ENCODE measurements at places on chromosomes 11 and 22.

- DNase-seq = no peak
Measured at GRCh38 chr22:36874309-36874696, 13.5 kb downstream of the NCF4 start.

DNA sequence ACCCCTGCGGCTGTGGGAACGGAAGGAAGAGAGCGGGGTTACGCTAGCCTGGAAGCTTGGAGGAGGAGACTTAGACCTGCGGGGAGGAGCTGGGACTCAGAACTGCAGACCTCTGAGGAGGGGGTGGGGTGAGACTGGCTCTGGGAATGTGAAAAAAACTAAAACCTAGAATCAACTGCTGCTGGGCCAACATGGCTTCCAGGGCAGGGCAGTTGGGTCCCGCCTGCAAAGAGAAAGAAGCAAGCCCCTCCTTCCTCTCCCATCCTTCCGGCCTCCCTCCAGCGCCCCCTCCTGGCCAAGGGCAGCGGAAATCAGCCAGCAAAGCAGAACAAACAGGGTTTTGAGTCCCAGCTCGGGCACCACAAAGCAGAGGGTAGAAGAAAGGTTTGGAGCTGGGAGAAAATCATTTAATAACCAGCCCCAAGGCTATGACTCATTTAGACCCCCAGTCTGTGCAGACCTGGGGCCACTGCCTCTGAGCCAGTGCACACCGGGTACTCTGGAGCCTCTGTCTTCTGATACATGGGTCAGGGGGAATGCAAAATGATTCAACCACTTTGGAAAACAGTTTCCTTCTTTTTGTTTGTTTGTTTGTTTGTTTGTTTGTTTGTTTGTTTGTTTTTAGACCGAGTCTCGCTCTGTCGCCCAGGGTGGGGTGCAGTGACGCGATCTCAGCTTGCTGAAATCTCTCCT is 7.3 kb upstream of the NCF4 start:
- peak; percentile 45 for DNase-seq

GRCh38 chr11:94457118-94458029 is 36.3 kb downstream of the MRE11 start:
- DNase-seq = no peak

DNA sequence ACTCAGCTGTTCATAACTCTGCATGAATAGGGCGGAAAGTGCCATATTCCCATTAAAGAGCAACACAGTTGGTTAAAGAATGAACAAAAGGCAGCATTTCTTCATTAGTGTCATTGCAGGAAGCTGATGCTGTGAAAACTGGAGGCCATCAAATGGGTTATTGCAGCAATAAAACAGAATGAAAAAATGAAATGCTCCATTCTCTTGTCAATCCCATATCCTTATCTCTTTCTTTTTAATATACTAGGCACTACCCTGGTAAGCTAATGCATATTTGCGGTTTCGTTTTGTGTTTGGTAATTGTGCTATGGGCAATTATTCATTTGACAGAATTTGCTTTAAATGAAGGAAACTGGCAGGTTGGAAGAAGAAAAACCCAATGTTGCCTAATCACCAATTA is 25.3 kb downstream of the C11orf71 start:
- DNase-seq = no peak

- no peak for DNase-seq
Measured at GRCh38 chr11:45876401-45876800, 9.1 kb upstream of the MAPK8IP1 start.

GRCh38 chr11:28086569-28086968 is 21.4 kb downstream of the KIF18A start:
- DNase-seq = no peak

- DNase-seq = no peak
Measured at GRCh38 chr11:25597696-25598095, 734.2 kb upstream of the ANO3 start.

GRCh38 chr11:79200398-79201070 is 240.3 kb downstream of the TENM4 start:
- no peak for DNase-seq

DNA sequence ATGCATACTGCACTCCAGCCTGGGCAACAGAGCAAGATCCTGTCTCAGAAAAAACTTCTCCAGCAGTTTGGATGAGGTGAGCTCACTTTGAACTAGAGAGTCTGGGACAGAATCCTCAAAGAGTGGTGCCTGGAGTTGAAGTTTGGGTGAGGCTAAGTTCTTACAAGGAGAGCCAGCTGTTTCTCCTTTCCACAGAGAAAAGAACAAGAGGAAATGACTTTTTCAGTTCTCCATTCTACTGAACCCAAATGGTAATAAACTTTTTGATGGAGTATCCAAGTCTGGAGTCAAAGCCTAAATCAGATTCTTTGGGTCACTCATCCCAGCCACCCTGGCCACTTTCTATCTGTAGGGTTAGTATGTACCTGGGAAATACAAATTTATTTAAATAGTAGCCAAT is 102.7 kb downstream of the TRAF6 start:
- DNase-seq = no peak

GRCh38 chr11:23359297-23359696 is 499.0 kb upstream of the CCDC179 start:
- no peak for DNase-seq

- no peak for DNase-seq
Measured at GRCh38 chr11:134661660-134662059, 249.6 kb upstream of the B3GAT1 start.

DNA sequence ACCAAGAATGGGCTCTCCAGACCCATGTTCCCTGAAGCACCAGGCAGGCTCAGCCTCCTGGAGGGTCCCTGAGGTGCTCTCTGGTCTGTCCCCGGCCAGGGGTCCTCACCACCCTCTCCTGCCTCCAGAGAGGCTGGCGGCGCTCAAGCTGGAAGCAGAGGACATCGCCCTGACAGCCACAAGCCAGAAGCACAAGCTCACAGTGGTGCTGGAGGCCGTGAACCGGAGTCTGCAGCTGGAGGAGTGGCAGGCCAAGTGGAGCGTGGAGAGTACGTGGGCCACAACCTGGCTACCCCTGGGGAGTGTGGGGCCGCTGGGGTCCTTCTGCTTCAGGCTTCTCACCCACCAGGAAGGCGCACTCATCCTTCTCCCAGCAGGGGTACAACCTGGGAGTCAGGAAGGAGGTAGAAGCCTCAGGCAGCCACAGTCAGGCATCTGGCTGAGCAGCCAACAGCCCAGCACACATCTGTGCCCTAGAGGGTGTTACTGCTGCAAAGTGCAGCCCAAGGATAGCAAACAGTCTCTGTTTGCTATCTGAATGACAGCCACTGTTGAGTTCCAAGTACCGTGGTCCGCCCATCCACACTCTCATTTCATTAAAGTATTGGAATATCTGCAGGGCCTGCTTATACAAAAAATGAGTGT is 8.4 kb downstream of the PARVG start:
- DNase-seq = no peak

GRCh38 chr11:13963169-13963948 is 836 bp downstream of the SPON1 start:
- peak; percentile 56 for DNase-seq

DNA sequence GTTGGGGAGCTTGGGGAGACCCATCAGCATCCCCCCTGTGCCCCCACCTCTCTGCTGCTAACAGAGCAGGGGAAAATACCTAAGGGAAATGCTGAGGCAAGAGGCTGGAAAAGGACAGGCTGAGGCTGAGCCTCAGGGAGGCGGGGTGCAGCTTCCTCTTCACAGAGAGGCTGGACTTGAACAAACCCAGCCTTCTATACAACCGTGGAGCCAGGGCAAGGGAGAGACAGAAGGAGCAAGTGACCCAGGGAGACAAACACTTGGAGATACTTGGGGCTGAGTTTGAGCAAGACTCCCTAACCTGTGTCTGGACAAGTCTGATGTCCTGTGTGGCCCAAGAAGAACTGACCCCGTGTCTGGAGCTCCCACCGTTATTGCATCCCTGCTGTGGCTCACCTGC is at the start of gene SLCO2B1:
Gene SLCO2B1 (plus strand): TSS at position 229 of the 400 bp plus-strand sequence. CDS start 275 bp downstream, outside the sequence.
- peak; percentile 46 for DNase-seq

DNA sequence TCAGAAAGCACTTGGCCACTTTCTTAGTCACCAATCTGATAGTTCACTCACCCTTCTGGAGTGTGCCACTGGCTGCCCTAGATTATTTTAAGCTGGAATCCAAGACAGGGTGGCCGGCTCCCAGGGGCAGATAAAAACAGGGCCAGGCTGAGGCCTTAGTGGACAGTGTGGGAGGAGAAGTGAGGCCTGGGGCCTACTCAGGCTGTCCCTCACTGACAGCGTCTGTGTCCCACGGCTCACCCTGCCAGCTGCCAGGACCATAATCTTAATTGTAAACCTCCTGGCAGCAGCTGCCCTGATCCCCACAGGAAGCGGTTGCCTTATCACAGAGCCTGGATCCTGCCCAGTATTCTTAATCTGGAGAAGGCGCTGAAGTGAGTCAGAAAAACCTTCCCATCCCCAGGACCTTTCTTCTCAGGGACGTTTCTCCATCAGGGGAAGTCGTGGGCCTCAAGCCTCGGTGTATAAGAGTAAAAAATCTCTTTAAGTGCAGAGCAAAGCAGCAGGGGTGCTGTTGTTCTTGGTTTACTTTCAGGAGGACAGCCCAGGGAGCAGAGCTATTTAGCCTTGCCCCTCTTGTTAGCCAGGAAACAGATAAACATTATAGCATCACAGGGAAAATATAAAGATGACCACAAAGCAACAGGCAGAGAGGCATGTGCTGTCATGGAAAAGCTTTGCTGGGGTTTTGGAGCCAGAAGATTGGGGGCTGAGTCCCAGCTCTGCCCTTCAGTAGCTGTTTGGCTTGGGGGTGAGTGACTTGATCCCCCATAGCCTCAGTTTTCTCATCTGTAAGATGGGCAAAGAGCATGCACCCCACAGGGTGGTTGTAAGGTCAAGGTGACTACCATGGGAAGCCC is 39.6 kb downstream of the TSPAN18 start:
- no peak for DNase-seq

DNA sequence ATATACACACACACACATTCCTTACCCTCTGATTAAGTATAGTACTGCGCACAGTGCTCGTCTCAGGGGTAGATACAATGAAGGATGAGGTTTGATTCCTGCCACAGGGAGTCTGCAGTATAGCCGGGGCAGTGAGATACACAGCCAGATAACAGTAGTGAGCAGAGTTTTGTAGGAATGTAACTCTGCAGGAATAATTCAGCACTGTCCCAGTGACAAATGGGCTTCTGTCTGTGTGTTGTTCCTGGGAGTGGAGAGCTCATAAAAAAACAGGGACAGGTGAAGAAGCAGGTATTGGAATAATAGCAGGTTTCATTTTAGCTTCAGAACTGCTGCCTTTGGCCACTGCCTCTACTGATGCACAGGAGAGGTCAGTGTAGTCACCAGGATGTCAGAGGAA is 85.3 kb upstream of the OR9Q1 start:
- no peak for DNase-seq

DNA sequence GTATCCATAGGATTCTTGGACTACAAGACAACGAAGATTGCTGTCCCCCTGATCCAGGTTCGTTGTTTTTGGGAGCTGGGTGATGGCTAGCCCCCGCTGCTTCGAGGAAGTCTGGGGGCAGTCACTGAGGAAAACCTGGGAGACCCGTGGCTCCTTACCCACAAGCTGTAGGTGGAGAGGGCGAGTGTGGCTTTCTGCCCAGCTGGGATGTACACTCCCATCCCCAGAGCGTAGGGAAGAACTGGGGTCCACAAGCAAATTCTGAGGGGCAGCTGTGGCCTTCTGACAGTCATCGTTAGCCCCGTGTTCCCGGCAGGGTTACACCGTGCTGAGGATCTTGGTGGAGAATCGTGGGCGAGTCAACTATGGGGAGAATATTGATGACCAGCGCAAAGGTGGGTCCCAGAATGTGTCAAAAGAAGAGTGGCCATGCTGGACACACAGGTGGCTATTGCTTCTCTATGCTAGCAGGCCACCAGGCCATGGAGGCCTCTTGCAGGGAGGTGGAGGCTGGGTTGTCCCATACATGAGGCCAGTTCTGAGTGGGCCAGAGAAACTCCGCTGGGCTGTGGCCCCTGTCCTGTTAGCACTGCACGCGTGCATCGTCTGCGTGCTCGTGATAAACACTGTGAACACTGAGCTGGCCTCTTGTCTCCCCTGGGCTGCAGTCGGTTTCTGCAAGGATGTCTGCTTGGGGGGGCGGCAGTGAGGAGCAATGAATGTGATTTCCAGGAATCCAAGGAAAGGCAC is 39.8 kb downstream of the GLB1L2 start:
- DNase-seq = no peak

DNA sequence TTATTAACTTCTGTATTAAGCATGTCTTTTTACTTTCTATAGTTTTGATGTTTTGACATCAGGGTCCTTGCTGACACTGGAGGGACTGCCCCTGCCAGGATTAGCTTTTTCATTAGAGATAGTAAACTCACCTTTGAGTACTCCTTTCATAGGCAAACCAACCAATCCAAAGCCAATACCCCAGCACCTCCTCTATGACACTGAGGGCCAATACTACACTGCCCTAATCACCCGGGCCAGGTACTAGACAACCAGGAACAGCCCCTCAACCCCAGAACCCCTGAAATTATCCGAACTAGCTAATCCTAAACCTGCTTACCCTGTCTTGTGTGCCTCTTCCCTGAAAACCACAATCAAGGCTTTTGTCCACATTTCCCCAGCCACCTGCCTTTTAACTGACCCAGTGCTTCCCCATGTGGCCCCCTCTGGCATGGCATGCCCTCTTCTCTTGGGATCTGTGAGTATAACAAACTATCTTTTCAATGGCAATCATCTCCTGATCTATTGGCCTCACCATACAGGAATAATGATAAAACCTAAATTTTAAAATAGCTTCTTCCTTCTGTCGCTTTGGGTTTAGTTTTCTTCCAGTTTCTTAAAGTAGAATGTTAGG is 31.2 kb downstream of the RAB6A start:
- peak; percentile 64 for DNase-seq

DNA sequence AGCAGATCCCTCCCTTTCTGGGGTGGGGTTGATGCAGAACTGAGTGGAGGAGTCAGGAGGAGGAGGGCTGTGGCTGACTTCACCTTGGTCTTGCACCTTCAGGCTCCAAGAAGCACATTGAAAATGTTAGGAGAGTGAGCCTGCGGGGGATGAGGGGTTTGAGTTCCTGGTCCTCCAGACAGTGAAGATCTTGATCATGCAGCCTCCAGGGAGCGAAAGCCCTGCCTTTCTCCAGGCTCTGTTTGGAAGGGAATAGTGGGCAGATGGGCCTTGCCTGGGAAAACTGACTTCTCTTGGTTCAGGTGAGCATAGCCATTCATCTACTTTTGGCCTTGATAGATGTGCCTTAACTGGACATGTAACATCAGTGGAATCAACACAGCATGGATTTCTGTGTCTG is 267.6 kb upstream of the B3GAT1 start:
- no peak for DNase-seq

DNA sequence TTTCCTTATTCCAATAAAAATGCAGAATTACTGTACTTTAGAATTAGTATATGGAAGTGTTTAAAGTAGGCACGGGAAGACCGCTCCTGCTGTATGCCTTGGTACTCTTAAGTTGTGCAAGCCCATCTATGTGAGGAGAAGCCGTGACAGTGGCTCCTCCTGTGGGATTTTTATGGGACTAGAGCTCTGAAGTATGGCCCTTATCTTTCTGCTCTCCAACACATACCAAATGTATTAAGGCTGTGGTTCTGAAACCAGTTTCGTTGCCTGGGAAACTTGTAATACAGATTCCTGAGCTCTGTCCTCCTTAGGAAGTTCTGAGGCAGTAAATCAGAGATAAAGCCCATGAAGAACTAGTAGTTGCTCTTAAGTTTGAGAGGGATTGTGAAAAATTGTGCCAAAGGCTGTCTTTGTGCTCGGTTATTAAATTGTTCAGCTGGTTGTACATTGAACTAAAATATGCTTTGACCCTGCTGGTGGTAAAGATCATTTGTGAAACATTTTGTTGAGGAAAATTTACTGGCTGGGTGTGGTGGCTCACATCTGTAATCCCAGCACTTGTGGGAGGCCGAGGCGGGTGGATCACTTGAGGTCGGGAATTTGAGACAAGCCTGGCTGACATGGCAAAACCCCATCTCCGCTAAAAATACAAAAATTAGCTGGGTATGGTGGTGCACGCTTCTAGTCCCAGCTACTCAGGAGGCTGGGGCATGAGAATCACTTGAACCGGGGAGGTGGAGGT is 29.3 kb downstream of the RTN3 start:
- no peak for DNase-seq
